ENCODE measurements at places on chromosomes 3 and 15. TPM values are rescaled to one million over a fixed set of nuclear protein-coding genes. Genes with fewer than 3 reads are reported as not detected.

Gene SLC27A2
- 33.7 TPM for total RNA-seq

Gene SLC12A6
- total RNA-seq, result 6.9 TPM

Gene SRGAP3
- total RNA-seq, result 0.77 TPM

Gene FGF12
- 0.37 TPM for total RNA-seq

Gene EFCC1
- total RNA-seq, result not detected

Gene PPM1M
- 3.0 TPM for total RNA-seq

Gene SLC51A
- not detected for total RNA-seq

Gene ARGFX
- total RNA-seq, result not detected

Gene ALPK3
- total RNA-seq, result 0.11 TPM

Gene FOXB1
- total RNA-seq, result not detected

Gene MCTP2
- total RNA-seq, result not detected

Gene FES
- 0.88 TPM for total RNA-seq
